ENCODE measurements at places on chromosomes 2 and 18.

- DNase-seq: no peak
Measured at GRCh38 chr2:9803023-9803805, 40.1 kb upstream of the TAF1B start.

DNA sequence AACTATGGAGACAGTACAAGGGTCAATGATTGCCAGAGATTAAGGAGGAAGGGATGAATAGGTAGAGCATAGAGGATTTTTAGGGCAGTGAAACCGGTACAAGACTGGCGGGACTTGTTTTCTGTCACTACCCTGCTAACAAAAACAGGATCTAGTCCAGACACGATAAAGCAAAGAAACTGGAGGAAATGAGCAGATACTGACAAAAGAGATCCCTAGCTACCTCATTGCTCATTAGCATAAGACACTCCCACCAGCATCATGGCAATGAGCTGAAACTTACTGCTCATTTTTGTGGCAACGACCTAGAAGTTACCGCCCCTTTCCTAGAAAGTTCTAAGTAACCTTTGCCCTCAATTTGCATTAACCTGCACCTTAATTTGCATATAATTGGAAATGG, 131.2 kb downstream of the ETAA1 start:
- no peak for DNase-seq

- DNase-seq: no peak
Measured at GRCh38 chr2:38095996-38096861, 20.3 kb upstream of the CYP1B1 start.

DNA sequence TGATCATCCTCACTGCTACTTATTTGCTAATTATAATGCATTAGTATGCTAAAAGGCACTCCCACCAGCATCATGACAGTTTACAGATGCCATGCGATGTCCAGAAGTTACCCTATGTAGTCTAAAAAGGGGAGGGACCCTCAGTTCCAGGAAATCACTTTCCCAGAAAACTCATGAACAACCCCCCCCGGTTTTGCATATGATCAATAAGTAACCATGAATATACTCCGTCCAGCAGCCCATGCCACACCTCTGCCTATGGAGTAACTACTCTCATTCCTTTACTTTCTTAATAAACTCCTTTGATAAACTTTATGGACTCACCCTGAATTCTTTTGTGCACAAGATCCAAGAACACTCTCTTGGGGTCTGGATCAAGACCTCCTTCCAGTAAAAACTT, 86.8 kb downstream of the MALT1 start:
- no peak for DNase-seq

DNA sequence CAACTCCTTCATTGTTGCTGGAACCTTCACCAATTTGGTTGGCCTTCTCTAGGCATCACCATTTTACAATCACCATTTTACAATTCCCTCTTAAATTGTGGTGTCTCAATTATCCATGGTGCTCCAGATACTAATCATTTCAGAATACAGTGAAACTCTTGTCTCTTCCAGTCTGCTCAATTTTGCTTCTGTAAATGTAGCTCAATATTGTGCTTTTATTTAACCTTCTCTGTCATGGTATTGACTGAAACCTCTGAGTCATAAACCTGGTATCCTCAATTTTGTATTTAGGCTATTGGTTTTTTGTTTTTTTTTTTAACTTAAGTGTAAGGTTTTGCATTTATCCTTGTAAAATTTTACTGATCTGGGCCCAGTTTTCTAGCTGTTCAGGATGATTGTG, 16.1 kb downstream of the STRADB start:
- no peak for DNase-seq

- no peak for DNase-seq
Measured at GRCh38 chr2:204026294-204026693, 89.7 kb downstream of the ICOS start.

DNA sequence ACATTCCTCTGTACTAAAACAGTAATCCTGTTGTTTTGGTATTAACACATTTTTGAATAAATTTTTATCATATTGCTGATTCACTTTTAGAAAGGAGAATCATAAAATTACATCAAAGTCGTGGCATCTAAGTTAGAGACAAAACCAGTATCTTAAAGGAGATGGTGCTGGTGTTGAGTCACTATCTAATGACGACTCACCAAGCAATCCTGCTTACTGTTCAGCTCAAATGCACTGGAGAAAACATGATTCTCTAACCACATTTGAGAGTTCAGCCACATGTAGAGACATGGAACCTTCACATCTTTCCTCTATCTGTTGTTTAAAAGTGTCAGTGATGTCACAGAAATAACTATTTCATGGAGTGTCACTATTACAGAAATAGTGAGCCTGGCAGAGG, 473.8 kb downstream of the TGIF1 start:
- no peak for DNase-seq

GRCh38 chr2:133086176-133086575, 416.2 kb upstream of the LYPD1 start:
- DNase-seq: no peak

- no peak for DNase-seq
Measured at GRCh38 chr2:73258186-73258912, 24.2 kb downstream of the CCT7 start.

- DNase-seq: no peak
Measured at GRCh38 chr2:27737676-27738348, 33.7 kb upstream of the MRPL33 start.

- no peak for DNase-seq
Measured at GRCh38 chr2:129276978-129277584, 702.4 kb upstream of the RAB6C start.

GRCh38 chr2:20291846-20292408, 58.7 kb downstream of the PUM2 start:
- no peak for DNase-seq

DNA sequence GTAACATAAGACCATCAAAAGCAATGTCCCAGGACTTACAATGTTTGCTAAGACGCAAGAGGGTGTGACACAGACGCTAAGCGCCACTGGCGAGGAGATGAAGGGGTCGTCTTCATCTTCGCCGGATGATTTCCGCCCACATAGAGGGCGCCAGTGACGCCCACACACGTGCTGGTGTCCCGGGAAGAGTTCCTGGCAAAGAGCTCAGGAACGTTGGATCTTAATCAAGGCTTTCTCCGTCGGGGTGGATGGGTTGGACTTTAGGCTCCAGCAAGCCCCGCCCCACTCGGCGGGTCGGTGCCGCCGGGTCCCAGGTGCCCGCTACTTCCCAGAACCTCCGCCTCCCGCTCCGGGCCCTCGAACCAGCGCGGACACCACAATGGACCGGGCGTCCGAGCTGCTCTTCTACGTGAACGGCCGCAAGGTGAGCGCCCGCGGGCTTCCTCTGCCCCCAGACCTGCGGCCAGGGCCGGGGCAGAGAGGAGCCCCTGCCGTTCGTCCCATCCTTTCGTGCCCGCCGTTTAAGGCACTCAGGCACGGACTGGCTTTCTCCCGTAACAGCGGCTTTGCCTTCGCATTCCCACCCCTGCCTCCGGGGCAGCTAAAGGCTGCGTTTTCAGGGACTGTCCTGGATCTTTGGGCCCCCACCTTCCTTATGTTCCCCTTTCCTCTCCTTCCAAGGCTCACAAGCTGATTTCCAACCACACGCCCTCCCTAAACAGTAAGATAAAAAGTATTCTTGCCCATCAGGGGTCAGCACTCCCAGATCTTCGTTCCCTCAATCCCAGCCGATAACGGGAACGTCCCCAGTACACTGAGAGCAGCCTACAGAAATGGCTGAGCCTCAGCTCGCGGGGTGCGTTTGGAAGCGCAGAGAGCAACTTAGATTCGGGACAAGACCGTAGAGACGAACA, at the start of gene AOX1:
TSS of gene AOX1 (plus strand) at position 285 of the 914 bp plus-strand sequence. CDS start at position 380, 95 bp downstream.
- no peak for DNase-seq

GRCh38 chr2:71720596-71721361, 267.4 kb downstream of the DYSF start:
- DNase-seq: no peak

DNA sequence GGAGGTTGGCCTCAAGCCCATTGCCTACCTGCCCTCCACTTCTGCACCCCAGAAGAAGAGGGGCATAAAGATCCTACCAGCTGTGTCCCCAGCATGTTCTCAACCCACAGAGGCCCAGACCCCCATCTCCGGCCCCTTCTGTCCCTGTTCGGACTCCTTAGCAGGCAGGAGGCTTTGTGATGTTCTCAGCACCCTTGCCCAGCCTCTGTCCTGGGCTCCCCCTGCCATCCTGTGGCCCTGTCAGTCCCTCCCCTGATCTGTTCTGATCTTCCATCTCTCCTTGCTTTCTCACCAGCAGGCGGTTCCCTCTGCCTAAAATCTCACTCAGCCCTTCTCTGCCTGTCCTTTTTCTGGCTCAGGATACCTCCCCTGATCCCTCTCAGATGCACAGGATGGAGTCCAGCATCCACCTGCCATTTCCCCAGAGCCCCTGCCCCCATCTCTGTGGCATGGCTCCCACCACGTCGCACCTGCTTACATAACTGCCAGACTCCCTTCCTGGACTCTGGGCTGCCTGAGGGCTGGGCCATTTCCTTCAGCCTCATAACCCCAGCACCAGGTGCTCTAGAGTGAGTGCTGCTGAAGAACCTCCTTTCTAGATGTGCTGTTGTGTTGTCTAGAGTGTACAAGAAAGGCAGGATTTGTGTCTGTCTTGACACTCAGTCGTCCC, 134.0 kb downstream of the CTIF start:
- DNase-seq: no peak

- no peak for DNase-seq
Measured at GRCh38 chr2:197209742-197210408, 100.7 kb downstream of the ANKRD44 start.

DNA sequence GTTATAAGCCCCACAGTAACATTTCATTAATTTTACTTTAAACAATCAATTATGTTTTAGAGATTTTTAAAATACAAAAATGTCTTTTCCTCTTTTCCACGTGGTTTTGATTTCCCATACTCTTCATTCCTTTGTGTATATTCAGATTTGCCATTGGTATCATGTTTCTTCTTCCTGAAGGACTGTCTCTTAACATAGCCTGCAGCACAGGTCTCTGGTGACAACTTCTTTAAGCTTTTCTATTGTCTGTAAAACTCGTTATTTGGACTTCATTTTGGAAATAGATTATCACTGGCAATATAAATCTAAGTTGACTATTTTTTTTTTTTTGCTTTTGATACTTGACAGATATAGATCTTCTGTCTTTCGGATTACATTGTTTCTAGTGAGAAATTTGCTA, 115.2 kb upstream of the KLHL29 start:
- DNase-seq: no peak

DNA sequence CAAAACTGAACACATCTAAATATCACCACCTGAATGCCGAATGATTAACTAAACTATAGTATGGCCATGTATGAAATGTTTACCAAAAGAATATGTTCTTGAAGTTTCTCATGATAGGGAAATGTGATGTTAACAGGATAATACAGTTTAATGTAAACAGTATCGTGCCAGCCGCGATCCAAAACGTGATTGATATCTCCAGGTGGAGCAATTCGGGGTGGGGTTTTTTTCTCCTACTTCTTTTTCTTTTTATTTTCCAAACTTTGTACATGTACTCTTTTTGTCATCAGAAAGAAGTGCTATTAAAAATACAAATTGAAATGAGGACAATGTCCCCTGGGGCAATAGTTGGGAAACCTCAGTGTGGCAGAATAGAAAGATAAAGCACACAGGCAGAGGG, 4.0 kb upstream of the BIN1 start:
- DNase-seq: no peak

- DNase-seq: no peak
Measured at GRCh38 chr2:238286095-238286494, 2.3 kb downstream of the PER2 start.

DNA sequence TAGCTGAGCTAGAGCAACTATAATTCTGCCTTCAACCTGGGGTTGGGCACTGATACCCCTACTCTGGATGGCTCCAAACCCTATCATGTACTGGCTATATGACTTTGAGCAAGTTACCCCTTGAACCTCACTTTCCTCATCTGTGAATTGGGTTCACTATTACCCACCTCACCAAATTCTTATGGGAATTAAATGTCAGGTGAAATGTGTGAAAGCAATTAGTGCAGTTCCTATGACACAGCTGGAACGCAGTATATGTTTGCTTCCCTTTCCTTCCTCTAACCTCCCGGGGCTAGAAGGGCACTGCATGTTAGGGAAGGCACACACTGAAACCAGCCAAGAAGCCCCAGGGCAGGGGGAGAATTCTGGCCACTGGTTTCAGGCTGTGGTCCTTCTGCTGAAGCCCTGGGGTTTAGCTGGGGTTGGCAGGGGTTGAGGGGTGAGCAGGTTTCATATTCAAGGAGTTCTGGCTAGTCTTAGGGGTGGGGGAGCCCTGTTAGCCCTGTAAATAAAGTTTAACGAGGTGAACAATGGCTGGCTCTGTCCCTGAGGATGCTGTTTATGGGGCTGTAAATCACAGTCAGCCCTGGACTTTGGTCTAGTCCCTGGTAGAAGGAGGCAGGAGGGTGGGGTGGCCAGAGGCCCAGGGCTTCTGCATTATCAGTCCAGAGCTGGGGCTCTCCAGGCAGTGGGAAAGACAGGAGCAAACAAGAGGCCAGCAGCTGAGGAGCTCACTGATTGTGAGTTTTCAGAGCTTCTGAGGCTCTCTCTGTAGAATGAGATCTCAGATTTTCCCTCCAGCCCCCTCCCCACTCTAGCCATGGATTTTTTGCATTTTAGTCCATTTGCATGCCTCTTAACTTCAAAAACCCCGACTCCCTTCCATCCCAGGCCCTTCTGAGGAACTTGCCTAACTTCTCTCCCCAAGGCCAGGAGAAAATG, 8.0 kb downstream of the PKDCC start:
- DNase-seq: no peak

GRCh38 chr18:23341383-23341782, 111.7 kb upstream of the RIOK3 start:
- no peak for DNase-seq

DNA sequence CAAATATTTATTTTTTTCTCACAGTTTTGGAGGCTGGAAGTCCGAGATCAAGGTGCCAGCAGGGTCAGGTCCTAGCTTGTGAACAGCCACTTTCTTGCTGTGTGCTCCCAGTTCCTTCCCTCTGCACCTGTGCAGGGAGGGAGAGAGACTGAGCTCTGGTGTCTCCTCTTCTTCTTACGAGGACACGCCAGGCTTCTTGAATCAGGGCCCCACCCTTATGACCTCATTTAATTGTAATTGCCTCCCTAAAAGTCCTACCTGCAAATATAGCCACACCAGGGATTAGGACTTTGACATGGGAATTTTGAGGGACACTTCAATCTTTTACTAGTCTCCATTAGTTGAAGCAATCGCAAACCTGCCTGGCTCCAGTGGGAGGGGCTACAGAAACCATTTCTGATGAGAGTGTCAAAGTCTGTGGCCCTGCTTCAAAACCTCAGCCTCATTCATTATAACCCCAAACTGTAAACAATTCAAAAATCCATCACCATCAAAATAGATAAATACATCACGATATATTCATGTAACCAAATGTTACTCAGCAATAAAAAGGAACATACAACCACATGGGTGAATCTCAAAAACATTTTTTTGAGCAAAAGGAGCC, 18.2 kb upstream of the SEH1L start:
- no peak for DNase-seq

- DNase-seq: no peak
Measured at GRCh38 chr2:143128681-143129580, at the start of gene ARHGAP15. TSS of gene ARHGAP15 (plus strand) at chr2:143129419.

GRCh38 chr2:53939656-53940055, 31.1 kb downstream of the PSME4 start:
- no peak for DNase-seq

- DNase-seq: no peak
Measured at GRCh38 chr2:3480352-3481010, 38.9 kb downstream of the ADI1 start.
